ENCODE measurements at places on chromosomes 3 and 15.

- no peak for DNase-seq
These were observed 280.4 kb upstream of the TTC14 start for GRCh38 chr3:180321534-180321933.

GRCh38 chr3:30352410-30353318, 253.7 kb upstream of the TGFBR2 start:
- DNase-seq: no peak

- no peak for DNase-seq
These were observed 65.0 kb downstream of the FRMD4B start for GRCh38 chr3:69320871-69321271.

- DNase-seq: no peak
These were observed 701 bp downstream of the SGO1 start for GRCh38 chr3:20185331-20185678.

DNA sequence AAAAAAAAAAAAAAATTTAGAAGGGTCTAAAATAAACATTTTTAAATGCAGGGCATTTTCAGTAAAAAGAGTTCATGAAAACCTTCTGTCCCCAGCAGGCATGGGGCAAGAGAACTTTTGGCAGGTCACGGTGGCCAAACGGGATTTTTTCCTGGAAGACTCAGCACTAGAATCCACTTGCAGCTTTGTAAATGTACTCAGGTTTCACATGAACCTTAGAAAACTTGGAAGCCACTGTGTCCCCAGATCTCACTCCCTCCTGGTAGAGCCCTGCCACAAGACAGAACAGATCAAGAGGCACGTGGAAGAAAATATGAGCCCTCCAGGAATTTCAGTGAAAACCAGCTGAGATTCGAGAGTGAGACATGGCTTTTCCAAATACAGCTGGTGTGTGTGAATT, 2.1 kb upstream of the GNB5 start:
- no peak for DNase-seq

- no peak for DNase-seq
These were observed 66.4 kb downstream of the BCHE start for GRCh38 chr3:165770781-165771180.

DNA sequence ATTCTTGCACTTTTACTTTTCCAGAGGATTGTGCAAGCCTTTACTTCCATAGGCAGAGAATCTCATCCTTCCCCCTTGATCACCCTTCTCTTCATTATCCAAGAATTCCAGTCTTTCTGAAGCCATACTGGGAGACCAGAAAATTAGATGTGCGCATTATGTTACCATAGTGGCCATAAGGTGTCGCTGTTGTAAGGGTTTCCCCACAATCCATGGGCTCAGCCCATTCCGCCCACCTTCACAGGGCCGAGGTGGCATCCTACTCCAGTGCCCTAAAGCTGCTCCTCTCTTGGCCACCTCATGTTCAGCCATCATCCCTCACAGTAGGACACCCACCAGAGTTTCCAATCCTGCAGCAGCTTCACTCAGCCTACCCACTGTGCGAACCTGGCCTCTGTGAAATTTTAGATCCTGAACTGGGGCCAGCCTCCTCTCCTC, 35.0 kb downstream of the CTSH start:
- DNase-seq: no peak

DNA sequence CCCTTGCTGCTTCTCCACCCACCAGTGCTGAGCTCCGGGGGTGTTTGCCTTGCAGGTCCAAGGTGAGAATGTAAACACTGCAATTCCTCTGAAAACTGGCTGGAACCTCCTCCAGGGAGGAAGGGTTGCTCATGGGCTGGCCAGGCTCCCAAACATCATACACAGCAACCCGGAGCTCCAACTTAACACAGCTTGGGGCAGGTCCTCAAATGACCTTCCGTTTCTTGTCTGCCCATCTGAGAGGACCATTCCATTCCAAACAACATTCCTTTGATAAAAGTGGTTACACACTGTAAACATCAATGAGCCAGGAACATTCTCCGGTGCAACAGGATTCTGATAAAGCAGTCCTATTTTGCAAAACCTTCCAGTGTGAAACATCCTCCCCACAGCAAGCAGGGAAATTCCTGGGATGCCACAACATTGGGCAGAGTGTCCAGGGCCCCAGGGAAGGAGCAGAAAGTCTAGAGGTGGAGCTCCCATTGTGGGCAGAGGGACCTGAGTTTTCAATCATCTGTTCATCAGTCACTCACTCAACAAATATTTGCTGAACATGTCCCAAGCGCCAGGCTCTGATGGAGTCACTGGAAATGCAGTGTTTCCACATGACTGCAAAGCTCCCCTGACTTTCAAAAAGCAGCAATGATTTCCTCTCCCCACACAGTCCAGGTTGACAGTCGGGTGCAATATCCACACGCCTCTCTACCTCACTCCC, 7.3 kb upstream of the HEG1 start:
- no peak for DNase-seq

GRCh38 chr3:146313031-146313745, 62.3 kb upstream of the PLSCR4 start:
- no peak for DNase-seq

DNA sequence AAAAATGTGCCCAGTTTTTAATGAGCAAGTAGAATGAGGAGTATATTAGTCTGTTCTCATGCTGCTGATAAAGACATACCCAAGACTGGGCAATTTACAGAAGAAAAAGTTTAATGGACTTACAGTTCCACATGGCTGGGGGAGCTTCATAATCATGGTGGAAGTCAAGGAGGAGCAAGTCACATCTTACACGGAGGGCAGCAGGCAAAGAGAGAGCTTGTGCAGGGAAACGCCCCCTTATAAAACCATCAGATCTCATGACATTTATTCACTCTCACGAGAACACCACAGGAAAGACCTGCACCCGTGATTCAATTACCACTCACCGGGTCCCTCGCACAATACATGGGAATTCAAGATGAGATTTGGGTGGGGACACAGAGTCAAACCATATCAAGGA, 111.7 kb upstream of the CNTN6 start:
- DNase-seq: no peak

GRCh38 chr3:12991861-12992281, 81.4 kb downstream of the IQSEC1 start:
- no peak for DNase-seq

- no peak for DNase-seq
These were observed 184.8 kb upstream of the P2RY1 start for GRCh38 chr3:152650177-152650576.

DNA sequence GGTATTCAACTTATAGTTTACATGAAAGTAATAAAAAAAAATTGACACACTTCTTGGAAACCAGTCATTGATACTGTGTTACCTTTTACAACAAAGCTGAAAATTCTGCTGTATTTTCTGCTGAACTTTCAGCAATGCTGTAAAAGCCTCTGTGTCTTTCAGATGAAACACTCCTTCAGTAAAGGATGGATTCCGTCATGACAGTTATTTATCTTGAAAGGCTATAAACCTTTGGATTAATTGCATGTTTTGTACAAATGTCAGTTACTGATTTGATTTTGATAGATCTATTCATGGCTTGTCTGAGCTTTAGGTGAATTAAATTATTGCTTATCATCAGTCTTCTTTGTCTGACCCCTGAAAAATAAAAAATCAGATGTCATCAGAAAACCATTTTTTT, 355.1 kb downstream of the NAALADL2 start:
- DNase-seq: no peak

DNA sequence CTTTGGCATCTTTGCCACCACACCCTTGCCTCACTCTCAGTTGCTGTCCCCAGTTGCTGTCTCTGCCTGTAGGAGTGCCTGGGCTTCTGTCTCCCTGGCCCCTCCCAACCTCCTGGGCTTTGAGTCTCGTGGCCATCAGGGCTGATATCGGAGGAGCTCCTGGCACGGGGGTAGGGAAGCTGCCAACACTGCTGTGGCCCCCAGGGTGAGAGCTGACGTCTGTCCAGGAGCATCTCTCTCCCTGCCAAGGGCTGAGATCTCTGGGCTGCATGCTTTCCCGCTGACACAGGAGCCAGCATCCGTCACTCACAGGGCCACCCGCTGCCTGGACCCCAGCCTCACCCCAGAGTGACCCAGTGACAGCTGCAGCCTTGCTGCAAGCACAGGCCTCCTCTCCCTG, 47.4 kb downstream of the EXOG start:
- DNase-seq: no peak
